NCI-H226 (cell line): ENCODE measurements at places on chromosomes 12 and 14.

DNA sequence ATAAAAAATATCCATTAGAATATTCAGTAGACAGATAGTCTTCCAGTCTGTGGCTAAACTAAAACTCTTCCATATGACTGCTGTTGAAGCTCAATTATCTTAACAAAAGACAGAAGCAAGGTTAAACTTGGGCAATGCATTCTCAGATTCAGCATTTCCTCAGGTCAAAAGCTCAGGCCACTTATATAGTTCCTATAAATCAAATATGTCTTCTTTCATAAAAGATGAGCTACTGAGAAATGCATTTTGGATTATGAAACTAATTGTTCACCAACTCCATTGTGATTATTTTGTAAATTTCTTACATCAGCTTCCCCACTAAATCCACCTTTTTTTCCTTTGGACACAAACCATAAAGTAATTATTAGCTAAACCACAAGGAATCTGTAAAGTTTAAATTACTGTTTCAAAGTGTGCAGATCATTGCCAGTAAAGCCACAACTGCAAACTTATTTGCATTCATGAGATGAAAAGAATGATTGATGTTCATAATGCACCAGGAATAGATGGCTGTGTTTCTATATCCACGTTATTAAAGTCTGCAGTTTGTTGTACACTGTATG is 224.4 kb downstream of the FBXL14 start:
- no peak for DNase-seq

DNA sequence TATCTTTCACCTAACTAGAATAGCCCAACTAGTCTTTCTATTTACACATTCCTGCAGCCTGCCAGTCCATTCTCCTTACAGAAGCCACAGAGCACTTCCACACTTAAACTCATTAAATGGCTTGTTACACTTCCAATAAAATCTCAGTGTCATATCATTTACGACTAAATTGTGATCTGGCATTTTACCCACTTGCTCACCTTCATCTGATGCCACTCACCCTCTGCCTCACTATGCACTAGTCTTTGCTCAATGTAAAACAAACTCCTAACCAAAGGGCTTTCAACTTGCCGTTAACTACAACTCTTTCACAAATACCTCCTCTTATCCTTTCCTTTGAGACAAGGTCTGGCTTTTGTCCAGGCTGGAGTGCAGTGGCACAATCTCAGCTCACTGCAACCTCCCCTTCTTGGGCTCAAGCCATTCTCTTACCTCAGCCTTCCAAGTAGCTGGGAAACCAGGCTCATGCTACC is 24.1 kb downstream of the YAF2 start:
- DNase-seq, result peak; percentile 94

- peak; percentile 24 for DNase-seq
Observed at GRCh38 chr12:132506328-132507160, 16.6 kb downstream of the FBRSL1 start.

DNA sequence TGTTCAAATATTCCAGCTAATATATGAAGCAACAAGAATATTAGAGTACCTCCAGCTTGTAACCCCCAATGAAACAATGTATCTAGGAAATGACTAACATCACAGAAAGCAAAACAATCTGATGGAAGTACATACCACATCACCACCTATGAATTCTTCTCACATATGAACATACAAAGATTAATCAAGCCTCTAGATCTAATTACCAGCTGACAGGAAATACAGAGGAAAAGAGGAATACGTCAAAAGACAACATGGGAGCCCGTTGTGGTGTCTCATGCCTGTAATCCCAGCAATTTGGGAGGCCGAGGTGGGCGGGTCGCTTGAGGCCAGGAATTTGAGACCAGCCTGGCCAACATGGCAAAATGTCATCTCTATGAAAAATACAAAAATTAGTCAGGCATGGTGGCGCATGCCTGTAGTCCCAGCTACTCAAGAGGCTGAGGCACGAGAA is 7.5 kb downstream of the NEDD8 start:
- peak; percentile 90 for DNase-seq

- no peak for DNase-seq
Observed at GRCh38 chr14:67432050-67432564, 20.1 kb upstream of the PLEK2 start.

DNA sequence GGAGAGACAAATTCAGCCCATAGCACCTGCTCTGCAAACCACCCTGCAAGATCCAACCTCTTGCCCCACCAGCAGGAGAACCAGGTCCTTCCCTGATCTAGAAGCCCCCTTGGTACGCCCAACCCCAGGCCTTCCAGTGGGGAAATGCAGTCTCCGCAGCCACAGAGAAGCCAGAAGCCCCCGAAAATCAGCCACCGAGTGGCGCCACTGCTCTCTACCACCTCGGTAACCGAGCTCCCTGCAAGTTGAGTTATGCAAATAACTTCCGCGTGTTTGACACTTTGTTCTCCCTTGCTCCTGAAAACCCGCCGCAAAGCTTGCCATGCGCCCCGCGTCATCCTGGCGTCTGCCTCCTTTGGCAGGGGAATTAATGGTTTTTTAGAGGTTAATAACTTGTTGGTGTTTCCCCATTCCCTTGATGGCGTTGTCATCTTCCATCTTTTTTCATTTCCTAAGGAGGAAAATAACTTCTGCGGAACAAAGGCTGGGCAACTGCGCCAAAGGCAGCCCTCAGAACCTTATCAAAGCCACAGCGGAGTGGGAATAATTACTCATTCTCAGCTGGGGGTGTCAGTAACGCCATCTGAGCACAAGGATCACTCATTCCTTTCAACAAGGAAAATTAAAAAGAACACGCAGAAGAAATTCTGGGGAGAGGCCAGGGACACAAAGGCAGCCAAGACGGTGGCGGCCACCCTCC is 60.4 kb downstream of the FZD10 start:
- DNase-seq, result no peak

DNA sequence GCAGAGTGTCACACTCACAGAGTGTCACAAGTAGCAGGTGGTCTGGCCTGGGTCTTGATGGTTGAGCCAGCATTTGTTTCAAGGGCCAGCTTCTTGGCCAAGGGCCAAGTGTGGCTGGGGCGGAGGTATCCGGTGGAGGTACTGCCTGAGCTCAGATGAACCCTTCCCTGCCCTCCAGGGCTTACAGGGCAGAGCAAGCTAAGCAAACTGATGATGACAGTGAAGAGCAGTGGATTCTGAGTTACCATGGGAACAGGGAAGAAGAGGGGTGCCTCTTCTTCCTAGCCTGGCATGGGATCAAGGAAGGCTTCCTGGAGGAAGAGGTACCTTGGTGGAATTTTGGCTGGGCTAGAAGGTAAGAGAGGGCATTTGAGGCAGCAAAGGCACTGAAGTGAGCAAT is 35.7 kb downstream of the MVK start:
- DNase-seq, result no peak

DNA sequence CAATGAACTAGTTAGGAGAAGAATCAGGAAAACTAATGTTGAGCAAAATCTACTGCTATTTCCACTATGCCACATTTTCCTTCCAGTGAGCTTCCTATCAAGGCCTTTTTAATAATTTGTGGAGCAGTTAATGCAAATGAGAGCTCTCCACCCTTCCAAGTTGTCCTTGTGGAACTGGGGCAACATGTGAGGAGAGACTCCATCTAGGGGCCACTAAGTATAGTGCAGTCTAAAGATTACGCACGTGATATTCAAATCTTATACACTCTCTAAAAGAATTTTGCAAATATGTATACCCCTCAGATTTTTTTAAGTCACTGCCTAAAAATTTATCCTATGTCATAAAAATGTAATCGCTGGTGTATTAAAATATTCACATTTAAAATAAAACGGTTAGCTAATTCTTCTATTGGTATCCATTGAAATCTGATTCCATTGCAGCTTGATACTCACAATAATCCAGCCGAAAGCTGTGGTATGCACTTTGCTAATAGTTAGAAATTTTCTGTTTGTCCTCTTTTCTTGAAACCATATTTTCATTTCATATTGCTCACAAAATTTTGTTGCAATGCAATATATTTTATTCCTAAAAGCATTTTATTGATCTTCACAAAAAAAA is 100.1 kb downstream of the PAH start:
- DNase-seq, result no peak

DNA sequence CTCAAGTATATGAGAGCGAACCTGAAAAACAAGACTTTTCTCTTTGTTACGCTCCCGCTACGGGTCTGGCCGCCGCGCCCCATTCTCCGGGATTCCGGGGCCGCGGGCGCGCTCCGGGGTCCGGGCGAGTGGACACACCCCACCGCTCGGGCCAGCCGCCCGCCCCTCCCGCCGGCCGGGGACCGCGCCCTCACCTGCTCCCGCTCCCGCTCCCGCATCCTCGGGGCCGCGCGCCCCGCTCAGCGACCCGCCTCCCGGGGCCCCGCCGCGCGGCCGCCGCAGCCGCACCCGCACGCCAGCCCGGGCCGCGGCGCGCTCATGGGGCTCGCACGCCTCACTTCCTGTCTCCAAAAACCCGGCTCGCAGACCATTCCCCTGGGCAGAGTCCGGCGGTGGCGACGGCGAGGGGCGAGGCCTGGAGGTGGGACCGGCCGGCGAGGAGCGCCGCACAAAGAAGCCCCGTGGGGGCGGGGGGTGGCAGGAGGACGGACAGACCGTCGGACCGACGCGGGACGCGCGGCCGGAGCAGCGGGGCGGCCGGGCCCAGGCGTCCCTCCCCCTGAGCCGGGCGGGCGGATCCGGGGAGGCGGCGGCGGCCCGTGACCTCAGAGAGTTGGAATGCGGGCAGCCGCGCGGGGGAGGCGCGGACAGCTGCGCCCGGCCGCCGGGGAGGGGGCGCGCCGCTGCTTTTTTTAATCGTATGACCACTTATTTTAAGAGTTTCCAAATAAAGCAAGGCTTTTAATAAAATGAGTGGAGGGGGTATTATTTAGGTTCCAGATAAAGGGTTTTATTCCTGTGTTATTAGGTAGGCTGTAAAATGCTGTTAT is at the start of gene PTPN21:
TSS of gene PTPN21 (minus strand) at position 551 of the 830 bp plus-strand sequence. CDS start 4,590 bp downstream, outside the sequence.
- DNase-seq, result peak; percentile 63

DNA sequence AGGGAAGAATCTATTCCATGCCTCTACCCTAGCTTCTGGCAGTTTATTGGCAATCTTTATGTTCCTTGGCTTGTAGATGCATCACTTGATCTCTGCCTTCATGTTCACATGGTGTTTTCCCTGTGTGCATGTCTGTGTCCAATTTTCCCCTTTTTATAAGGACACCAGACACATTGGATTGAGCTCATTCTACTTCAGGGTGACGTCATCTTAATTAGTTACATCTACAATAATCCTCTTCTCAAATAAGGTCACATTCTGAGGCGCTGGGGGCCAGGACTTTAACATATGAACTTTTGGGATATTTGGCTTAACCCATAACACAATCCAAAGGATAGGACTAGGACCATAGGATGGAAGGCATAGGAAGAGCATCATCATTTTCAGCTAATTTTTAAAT is 101.4 kb downstream of the KCNMB4 start:
- DNase-seq, result no peak

DNA sequence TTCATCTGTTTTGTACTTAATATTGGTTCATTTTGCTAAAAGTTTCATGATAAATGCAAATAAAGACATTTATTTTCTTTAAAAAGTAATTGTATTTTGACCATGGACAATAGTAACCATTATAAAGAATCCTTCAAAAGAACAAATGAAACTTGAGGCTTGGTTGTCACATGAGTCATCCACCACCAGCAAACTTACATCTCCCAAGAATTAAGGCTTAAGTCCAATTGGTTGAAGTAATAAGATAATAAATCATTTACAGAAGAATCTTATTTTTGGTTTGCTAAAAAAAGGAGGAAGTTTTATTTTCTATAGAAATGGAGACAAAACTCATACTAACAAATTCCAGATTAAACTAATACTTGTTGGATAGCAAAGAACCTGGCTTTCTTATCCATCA is 84.8 kb upstream of the KITLG start:
- peak; percentile 18 for DNase-seq

- peak; percentile 77 for DNase-seq
Observed at GRCh38 chr12:89663577-89664357, 44.9 kb downstream of the ATP2B1 start.
